ENCODE measurements at places on chromosomes 16 and 17.

GRCh38 chr16:88387180-88387765, 4.5 kb downstream of the ZNF469 start:
- DNase-seq, result no peak

DNA sequence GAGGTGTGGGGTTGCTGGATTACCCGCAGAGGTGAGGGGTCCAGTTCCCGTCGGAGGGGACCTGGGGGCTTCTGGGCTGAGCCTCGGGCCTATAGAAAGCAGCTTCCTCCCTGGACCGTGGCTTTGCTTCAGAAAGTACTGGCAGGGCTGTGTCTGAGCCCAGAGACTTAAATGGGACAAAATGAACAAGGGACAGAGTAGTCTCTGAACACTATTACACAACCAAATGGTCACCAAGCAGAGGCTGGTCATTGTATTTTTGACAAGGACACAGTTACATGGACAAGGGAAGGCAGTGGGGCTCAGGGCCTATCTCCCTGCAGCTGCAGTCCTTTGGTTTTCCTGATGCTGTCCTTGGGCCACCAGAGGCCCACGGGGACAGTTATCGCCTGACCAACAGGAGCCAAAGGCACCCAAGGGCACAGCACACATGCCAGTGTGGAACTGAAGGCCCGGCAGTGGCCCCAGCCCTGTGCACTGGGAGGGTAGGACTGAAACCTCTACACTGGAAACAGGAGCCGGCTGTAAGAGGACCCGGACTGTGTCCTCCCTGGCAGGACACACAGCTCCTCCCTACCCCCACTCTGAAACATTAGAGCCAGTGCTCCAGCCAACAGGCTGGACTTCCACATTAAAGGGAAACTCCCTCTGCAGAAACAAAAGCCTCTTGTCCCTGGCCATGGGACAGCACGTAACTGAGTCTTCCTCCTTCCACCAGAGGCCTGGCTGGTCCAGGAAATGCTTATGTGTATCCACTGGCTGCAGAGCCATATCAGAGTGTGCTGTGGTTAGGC, 26.0 kb upstream of the ERN1 start:
- peak; percentile 76 for DNase-seq

- no peak for DNase-seq
These were observed 3.9 kb upstream of the TMEM235 start for GRCh38 chr17:78227455-78227916.

- DNase-seq, result no peak
These were observed 28.8 kb downstream of the GRIN2C start for GRCh38 chr17:74830861-74831260.

DNA sequence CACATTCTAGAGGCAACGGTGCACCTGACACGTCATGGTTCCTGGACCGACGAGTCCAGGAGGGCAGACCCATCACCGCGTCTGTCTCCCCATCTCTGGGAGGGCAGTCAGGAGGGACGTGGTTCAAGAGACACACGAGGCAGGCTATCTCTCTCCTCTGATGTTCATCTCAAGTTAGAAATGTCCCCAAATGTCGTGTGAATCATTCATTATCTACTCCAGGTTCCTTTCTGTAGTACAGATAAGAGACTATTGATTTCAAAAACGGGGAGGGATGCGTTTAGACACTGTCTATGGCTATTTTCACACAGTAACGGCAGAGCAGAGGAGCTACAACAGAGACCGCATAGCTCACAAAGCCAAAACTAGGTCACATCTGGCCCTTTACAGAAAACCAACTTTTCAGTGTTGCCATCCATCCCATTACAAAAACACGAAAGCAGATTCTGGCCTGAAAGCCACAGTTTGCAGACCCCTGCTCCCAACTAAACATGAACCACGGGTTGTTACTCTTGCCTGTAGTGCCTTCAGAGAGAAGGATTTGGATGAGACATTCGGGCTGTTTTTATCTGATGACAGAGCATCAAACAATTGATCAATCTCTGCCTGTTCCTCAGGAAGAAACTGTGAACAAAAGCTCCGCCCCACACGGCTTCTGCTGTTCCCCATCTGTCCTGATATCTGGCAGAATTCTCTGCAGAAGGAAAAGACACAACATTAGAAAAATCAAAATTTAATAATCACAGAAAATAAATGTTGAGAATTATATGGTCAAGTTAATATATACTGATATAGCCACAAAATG, 6.8 kb downstream of the MEAK7 start:
- DNase-seq, result no peak

GRCh38 chr16:86019446-86020047, 120.6 kb downstream of the IRF8 start:
- no peak for DNase-seq

Data from renal pelvis (tissue), 12 donors.